ENCODE measurements at places on chromosomes 6 and 20. TPM values are rescaled to one million over a fixed set of nuclear protein-coding genes. Genes with fewer than 3 reads are reported as not detected.

GRCh38 chr6:118298476-118299427 lies 249.3 kb upstream of the PLN start:
- no peak overlapping the region for H3K27ac ChIP-seq
- DNase-seq: no peak
- H3K36me3 ChIP-seq: no peaks in the 10 kb centered on the region
- H3K4me3 ChIP-seq: no peak overlapping the region

DNA sequence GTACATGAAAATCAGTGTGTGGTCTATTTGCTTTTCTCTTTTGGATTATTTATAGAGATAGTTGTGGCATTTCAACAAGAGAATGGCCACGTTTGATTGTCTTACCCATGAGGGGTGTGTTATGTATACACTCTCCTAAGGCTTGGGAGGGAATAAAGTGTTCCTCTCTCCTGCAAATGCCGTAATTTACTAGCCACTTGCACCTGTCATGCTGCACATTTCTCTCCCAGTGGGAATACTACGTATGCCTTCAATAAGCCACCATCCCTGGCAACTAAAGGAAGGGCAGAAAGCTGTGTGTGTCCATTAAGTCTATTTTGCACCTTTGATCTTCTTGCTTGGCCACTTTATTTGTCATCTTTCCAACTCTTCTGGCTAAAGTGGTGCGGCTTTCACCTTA lies 541.2 kb downstream of the QKI start:
- DNase-seq: no peak
- H3K27ac ChIP-seq: no peak overlapping the region

GRCh38 chr20:38805502-38805957 lies at the start of gene PPP1R16B:
Gene PPP1R16B, plus strand, starts transcription at chr20:38805697. Its CDS starts 30,229 bp downstream, at chr20:38835926.
- no peak within 1 kb of the TSS for H3K27ac ChIP-seq
- no peaks in the 10 kb centered on the region for H3K4me1 ChIP-seq
- no peak within 1 kb of the TSS for H3K4me3 ChIP-seq
- DNase-seq: no peak

- no peak overlapping the region for H3K4me3 ChIP-seq
- no peak overlapping the region for H3K27ac ChIP-seq
- no peaks in the 10 kb centered on the region for H3K27me3 ChIP-seq
- no peaks in the 10 kb centered on the region for H3K36me3 ChIP-seq
- no peak for DNase-seq
These were observed 157.2 kb downstream of the PTPRT start for GRCh38 chr20:43032459-43032858.

DNA sequence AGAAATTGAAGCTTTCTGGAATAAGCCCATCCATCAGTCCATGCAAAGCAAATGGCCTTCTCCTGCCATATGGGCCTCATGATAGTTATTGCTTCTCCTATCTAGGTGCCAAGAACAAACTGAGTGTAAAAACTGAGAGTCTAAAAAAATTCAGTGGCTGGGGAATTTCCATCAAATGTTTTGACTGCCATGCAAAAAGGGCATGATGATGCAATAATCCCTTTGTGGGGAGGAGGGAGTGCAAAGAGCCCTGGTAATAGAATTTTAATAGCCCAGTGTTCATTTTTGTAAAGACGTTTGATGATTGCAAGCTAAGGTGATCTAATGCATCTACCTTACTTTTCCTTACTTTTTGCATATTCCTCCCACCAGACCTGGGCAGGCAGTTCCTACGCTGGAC lies 683.7 kb downstream of the EPM2A start:
- DNase-seq: no peak
- H3K4me1 ChIP-seq: no peaks in the 10 kb centered on the region
- H3K36me3 ChIP-seq: no peaks in the 10 kb centered on the region
- no peak overlapping the region for H3K27ac ChIP-seq

DNA sequence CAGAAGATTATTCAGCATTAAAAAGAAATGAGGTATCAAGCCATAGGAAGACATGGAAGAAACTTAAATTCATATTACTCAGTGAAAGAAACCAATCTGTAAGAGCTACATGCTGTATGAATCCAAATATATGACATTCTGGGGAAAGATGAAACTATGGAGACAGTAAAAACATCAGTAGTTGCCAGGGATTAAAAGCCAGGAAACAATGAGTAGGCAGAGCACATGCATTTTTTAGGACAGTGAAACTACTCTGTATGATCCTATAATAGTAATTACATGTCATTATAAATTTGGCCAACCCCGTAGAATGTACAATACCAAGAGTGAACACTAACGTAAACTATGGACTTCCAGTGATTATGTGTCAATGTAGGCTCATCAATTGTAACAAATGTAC lies 92.8 kb upstream of the RNF217 start:
- peak overlapping the region; percentile 14 for H3K27ac ChIP-seq
- DNase-seq: peak; percentile 46
- peaks cover 31% of the 10 kb centered on the region for H3K4me1 ChIP-seq

- DNase-seq: no peak
- H3K27ac ChIP-seq: no peak overlapping the region
- H3K4me1 ChIP-seq: no peaks in the 10 kb centered on the region
- no peaks in the 10 kb centered on the region for H3K36me3 ChIP-seq
These were observed 7.9 kb downstream of the MAFB start for GRCh38 chr20:40681165-40681564.

- no peak for DNase-seq
- no peak overlapping the region for H3K27ac ChIP-seq
- no peaks in the 10 kb centered on the region for H3K36me3 ChIP-seq
These were observed 66.2 kb downstream of the SOBP start for GRCh38 chr6:107556082-107556481.

- peak overlapping the region; percentile 68 for H3K27ac ChIP-seq
- peak; percentile 40 for DNase-seq
- H3K4me3 ChIP-seq: peak overlapping the region; percentile 36
- H3K36me3 ChIP-seq: peaks cover 8% of the 10 kb centered on the region
- H3K27me3 ChIP-seq: peaks cover 1% of the 10 kb centered on the region
These were observed 105.4 kb downstream of the NCOA3 start for GRCh38 chr20:47606983-47607613.

DNA sequence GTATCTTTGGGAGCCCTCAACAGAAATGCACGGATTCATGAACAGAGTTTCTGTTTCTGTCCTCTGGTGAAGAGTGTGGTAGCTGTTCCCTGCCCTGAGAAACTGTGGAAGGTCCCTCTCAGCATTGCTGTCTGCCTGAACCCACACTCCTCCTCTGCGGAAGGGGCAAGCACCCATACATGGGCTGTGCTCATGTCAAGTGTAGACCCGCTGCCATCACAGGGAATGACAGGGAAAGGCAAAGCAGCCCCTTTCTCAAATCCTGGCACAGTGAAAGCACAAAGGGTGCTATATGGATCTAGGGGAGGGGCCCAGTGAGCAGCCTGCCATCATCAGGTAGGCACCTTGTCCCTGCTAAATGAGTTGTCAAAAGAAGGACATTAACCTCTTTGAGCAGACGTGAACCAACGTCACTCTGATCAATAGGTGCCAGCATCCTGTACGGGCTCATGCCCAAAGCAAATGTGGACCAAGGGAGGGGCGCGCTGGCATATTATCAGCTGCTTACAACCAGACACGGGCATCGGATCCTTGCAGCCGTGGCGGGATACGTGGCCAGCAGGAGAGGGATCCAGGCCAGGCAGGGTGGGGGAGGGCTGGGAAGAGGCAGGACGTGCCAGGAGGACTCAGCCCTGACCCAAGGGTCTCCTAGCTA lies 231.2 kb upstream of the PMEPA1 start:
- H3K4me1 ChIP-seq: peaks cover 11% of the 10 kb centered on the region
- peaks cover 26% of the 10 kb centered on the region for H3K27me3 ChIP-seq
- H3K4me3 ChIP-seq: no peak overlapping the region
- H3K27ac ChIP-seq: no peak overlapping the region
- DNase-seq: no peak
- no peaks in the 10 kb centered on the region for H3K36me3 ChIP-seq

GNL1 gene
- 56.5 TPM for total RNA-seq
